ENCODE measurements at places on chromosomes 7 and 10.

DNA sequence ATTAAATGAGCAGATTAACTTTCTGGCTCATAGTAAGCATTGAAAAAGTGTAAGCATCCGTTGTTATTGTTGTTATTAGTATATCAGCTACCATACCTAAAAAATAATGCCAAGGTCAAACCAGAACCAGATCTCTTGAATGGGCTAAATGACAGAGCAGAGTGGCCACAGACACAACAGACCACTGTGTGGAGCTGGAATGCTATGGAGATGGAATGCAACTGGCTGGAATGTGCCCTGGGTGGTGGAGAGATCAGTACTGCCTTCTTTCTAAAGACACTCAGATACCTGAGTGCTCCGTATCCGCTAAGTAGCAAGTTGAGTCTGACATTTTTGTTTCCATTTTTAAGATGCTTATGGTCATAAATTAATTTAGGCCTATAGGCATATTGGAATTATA lies 20.5 kb upstream of the DNAJB12 start:
- DNase-seq, result no peak

DNA sequence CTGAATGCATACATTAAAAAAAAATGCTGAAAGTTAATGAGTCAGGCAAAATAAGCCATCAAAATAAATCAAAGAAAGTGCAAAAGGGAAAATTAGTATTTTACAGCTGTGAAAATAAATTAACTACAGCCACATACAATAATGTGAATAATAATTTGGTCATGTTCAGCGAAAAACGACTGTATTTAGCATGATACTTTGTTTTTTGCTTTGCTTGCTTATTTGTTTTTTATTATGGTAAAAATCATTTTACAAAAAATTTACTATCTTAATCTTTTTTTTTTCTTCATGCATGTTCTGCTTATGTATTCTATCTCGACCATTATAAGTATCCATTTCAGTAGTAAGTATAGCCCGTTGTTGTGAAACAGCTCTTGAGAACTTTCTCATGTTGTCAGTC lies 77.1 kb downstream of the RAB18 start:
- DNase-seq, result no peak

DNA sequence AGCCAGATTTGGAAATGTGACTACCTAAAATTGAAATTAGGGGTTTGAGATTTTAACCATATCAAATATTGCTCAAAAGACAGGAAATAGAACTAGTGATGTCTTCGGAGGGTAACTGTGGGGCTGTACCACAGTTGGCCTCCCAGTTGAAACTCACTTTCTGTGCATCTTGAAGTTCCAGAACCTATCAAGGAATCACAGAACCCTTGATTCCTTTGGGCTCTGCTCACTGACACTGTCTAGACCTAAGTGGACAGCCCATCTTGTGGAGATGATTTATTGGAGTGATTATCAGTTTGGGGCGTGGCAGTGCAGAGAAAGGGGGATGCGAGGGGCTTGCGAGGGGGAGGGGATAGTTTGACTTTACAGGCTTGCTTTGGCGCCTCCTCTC lies 134.2 kb upstream of the GJD4 start:
- DNase-seq, result no peak

DNA sequence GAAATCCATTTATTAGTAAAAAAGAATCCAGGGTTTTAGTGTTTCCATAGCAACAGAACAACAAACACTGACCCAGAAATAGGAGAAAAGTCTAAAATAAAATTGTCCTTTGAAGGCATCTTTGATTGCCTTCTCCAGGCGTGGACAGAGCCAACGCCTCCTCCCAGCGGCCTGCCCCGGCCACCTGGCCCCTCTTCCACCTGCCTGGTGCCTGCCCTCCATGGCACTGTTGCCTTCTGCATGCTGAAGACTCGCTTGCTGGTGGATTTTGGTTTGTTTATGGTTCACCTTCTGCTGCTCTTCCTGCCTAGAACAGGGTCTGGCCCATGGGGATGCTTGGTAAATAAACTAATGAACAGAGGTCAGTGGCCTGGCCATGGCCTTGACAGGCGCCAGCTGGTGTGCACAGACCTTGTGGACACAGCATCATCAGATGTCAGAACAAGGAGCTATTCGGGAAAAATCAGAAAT lies 107.4 kb downstream of the DYNC2I1 start:
- DNase-seq, result no peak

DNA sequence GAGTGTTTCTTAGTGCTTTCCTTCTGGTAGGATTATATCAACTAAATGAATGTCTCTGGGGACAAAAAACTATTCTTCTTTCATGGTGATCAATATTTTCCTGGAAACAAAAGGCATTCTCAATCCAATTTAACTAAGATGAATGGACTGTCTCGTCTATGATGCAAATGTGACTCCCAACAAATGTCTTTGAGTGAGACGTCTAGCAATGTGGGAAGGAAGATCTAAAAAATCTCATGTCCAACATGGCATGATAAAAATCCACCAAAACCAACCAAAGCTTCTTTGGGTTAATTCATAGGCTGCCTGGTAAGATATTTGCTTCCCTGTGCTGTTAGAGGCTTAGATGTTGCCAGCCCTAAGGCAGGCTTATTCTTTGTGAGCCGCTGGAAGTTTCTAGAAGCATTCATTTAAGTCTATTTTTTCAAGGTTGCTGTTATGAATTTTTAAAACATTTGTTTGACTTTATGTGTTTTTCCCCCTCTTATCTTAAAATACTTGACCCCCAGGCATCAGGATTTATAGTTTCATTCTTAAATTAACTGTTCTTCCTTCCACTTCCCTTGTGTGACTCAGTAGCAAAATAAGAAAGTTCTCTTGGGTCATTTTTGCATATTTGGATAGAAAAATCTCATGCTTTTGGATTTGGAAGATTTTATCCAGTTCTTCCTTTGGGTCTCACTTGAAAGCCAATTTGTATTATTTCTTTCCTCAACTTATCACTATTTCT lies 156.3 kb downstream of the NRP1 start:
- DNase-seq, result no peak

DNA sequence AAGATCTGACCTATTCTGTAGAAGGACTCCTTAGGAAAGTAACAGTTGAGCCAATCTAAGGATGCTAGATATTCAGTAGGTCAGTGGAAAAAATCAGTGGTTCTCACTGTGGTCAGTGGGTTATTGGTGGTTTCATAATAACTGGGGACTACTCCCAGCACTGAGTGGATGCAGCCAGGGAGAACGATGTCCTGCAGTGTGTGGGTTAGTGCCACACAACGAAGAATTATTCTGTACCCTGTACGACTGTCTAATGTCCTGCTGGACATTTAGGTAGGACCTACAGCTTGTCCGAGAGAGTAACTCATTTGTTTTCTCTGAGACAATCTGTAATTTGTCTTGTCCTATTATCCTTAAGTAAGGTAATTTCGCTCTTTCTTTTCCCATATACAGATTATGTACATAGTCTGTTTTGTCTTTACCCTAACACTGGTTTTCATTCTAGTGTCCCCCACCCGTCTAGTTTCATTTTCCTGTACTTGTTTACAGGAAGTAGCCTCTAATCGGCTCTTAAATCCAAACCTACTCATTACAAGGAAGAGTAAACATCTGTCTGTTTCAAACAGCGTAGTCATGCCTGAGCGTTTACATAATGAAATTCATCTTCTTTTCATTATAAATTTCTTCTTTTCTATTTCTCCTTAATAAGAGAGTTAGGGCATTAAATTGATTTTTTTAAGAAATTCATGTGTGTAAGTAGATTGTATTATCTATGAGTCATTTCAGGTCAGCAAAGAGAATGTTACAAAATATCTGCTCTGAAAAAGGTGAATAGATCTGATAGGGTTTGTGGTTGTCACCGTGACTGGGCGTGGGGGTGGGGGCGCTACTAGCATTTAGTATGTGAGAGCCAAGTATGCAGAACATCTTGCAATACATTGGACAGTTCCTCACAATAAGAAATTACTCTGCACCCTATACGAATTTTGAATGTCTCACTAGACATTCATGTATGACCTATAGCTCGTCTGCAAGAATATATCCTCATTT lies 8.3 kb upstream of the ZC3HAV1L start:
- peak; percentile 51 for DNase-seq

GRCh38 chr7:149836434-149836833 lies 1.7 kb upstream of the ZNF862 start:
- DNase-seq, result no peak

DNA sequence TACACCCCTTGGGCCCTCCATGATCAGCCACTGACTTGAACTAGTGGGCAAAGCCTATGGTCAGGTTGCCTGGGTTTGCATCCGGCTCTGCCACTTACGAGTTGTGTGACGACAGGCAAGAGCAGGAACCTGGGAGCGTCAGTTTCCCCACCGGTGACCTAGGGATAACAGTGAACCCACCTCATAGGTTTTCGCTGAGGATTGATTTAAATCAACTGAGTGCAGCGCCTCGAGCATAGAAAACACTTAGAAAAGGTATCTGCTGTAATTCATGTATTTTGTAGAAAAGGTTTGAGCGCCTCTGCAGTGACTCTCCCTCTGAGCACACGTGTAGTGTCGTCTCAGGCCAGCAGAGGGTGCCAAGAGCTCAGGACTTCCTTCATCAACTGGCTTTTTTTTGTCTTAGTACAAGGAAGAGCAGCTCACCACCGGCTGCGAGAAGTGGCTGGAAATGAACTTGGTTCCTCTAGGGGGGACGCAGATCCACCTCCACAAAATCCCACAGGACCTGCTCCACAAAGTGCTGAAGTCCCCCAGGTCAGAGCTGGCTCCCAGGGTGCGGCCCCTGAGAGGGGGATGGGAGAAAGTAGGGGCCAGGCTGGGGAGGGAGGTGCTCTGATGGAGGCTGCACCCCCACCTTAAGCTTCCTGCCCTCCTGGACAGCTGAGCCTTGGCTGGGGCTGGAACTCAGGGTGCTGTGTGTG lies 27.7 kb downstream of the BTBD16 start:
- DNase-seq, result peak; percentile 20

- DNase-seq, result no peak
These were observed 48.6 kb downstream of the MCU start for GRCh38 chr10:72740528-72740927.

- DNase-seq, result no peak
These were observed 42.8 kb downstream of the GLI3 start for GRCh38 chr7:42194238-42194637.
